Activated CD4-positive, alpha-beta T cell treated with anti-CD3 and anti-CD28 coated beads, Interleukin-2, amount 10 ng/mL, durations not matched to agents 24 days and 14 days (primary cell): ENCODE measurements at places on chromosomes 13 and 19. TPM values are rescaled to one million over a fixed set of nuclear protein-coding genes. Genes with fewer than 3 reads are reported as not detected.

GRCh38 chr19:3466635-3467034 lies 13.7 kb downstream of the SMIM24 start:
- no peak for DNase-seq

- DNase-seq: no peak
Measured at GRCh38 chr13:94087100-94087499, 392.4 kb downstream of the DCT start.

GRCh38 chr13:96779691-96780090 lies 214.6 kb downstream of the OXGR1 start:
- no peak for DNase-seq

DNA sequence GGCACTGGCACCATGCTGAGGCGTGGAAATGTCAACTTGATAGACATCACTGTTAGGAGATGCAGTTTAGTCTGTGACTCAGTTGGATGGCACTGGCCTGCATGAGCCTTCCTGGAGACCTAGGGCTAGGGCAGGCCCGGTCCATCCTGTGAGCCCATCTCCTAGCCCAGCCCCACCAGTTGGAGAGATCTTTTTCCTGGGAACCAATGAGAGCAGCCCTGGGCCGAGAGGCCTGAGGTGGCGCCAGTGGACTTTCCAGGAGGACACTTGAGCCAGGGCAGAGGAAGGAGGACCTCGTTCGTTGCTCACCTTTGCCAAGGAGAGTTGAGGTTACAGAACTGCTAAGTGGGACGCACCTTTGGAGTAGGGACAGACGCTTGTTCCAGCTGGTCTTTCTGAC lies 100.5 kb upstream of the TEX29 start:
- no peak for DNase-seq

GRCh38 chr13:99865420-99865930 lies 106.1 kb downstream of the ZIC5 start:
- DNase-seq: no peak

GRCh38 chr13:79966059-79966458 lies 374.9 kb downstream of the SPRY2 start:
- DNase-seq: peak; percentile 1

DNA sequence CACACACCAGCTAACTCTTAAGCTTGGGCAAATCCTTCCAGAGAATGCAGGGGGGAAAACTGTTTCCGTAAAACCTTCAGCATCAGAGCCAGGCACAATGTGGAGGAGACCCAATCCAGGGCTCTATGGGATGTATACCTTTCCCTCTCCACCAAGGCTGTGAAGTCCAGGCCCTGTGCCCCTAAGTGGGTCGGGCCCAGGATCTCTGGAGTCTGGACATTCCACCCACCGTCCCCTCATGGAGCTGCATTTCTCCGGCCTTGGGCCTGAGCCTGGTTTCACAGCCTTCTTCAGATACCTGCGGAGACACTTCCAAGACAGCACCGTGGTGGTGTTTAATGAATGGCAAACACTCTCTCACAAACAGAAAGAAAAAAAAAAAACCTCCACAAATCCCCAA lies 186.2 kb downstream of the URI1 start:
- DNase-seq: no peak

GRCh38 chr19:10604460-10604980 lies 17.4 kb upstream of the AP1M2 start:
- peak; percentile 73 for DNase-seq

- no peak for DNase-seq
Measured at GRCh38 chr13:37138169-37138568, 32.7 kb upstream of the CSNK1A1L start.

Gene LGALS16
- total RNA-seq: not detected in 2 replicates

Gene TEX101
- not detected in 2 replicates for total RNA-seq

Gene TRIP10
- total RNA-seq: 66.3 and 67.7 TPM in 2 replicates
